ENCODE measurements at places on chromosomes 16 and 17.

DNA sequence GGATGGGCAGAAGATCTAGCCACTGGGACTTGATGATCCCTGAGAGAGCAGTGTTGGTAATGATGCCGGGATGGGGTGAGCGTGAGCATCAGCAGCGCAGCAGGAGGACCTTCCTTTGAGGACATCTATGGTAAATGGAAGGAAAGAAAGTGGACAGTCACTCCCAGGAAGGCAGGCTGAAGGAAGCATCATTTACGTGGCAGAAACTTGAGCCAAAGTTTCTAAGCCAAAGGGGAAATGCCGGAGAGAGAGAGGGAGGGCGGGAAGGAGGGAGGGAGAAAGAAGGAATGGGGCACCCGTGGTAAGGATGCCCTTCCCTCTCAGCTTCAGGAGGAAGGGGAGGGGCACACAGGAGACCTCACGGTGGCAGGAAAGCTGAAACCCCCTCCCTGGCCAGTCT is 86.3 kb upstream of the CACNG5 start:
- no peak for DNase-seq

DNA sequence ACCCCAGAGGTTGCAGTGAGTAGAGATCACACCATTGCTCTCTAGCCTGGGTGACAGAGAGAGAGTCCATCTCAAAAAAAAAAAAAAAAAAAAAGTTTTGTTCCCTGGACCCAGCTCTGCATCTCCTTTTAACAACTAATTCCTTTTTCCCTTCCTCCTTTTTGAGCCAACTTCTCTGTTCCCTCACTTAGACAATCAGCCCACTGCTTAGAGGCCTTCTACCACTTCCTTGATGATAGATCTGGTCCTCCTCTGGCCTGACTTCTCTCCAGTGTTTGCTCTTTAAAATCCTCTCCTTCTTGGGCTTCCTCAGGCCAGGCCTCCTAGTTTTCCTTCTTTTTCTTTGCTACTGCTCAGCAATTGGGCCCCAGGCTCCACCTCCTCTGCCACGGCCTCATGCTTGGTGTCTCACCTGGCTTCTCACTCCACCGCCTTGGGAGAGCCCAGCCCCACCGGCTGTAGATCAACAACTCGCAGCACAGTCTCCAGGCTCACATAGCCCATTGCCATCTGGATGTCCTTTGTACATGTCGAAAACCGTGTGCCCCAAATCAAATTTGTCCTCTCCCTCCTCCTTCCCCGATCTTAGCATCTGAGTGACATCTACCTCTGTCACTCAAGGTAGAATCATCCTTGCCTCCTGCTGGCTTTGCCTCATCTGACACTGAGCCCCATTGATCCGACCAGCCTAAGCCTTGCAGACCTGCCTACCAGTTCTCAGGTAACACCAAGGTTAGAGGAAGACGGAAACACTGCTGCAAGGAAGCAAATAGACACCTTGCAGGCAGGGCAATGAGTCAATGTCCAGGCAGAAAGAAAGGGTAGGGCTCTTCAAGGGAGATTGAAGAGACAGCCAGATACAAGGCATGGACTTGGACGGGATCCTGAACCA is 17.4 kb downstream of the ARHGAP27 start:
- no peak for DNase-seq

DNA sequence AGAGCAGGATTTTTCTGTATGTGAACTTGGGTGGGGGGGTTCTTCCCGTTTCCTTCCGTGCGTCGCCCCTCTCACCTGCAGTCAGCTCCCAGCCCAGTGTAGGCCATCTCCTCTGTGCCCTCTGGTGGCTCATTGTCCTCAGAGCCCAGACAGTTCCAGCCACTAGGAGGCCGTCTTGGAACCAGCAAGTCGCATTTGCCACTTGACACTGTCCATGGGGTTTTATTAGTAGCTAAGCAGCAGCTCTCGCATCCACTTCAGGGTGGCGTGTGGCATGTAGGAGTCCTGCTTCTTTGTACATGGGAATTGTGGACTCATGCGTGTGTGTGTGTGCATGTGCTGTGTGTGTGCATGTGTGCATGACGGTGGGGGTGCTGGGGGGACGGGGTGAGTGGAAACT is 74.0 kb downstream of the SEC14L1 start:
- DNase-seq = peak; percentile 27

DNA sequence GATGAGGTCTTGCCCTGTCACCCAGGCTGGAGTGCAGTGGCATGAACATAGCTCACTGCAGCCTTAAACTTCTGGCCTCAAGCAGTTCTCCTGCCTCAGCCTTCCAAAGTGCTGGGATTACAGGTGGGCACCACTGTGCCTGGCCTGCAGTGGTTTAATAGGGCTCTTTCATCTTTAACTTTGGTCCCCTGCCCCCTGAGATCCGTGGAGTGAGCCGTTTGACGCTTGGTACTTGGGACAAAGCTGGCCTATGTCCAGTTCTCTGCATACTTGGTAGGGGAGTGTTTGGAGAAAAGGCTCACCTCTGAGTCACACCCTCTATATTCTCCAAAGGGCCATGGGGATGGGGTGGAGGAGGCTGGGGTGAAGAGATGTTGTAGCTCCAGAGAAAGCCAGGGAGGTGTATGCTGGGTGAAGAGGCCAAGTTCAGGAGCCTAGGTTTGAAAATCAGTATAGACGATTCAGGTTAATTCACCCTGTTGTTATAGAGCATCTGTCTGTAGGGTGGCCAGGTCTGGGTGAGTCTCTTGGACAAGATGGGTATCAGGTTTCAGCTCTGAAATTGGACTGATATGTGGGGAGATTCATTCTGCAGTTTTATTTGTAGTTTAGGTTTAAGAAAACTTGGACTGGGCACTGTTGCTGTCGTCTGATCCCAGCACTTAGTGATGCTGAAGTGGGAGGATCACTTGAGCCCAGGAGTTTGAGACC is 17.6 kb downstream of the ABCC1 start:
- DNase-seq = no peak

DNA sequence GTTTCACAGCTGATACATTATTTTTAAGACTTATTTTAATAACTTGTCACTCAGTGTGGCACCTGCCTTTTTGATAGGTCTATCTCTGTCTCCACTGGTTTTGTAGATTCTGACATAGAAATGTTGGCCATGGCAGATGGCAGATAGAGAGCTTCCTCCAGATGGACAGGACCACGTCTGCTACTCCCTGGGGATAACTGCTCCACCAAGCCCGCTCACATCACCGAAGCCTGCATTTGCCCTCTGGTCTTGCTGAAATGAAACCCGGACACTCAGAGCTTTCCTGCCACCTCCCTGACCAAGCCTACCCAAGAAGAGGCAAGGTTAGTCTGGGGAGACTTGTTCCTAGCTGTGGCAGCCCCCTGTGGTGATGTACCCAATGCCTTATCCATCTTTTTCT is 16.4 kb upstream of the HAP1 start:
- DNase-seq = no peak

DNA sequence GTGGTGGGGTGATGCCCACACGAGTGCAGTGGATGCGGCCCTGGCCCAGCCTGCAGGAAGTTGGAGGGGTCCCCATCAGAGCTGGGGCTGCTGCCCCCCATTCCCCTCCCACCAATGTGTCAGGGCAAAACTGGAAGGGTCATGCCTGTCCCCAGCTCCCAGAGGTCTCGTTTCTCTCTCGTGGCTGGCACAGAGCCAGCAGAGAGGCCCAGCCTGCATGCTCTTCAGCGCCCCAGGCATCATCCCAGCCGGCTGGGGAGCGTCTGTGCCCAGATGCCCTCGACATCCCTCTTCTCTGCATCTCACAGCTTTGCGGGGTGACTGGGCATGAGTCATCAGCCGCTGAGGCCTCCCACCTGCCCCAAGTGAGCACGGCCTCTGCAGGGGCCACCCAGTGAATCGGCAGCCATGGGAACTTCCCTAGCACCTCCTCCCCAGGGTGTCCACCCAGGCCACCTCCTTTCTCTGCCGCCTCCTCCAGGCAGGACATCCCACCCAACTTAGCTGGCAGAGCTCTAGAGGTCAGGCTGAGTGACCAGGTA is 9.8 kb upstream of the CSNK1D start:
- DNase-seq = no peak

GRCh38 chr17:40557531-40558299 is 7.6 kb downstream of the CCR7 start:
- DNase-seq = no peak

- DNase-seq = peak; percentile 35
Measured at GRCh38 chr17:6701719-6702118, 11.4 kb downstream of the SLC13A5 start.

- no peak for DNase-seq
Measured at GRCh38 chr17:56009795-56010651, 143.3 kb upstream of the ANKFN1 start.

DNA sequence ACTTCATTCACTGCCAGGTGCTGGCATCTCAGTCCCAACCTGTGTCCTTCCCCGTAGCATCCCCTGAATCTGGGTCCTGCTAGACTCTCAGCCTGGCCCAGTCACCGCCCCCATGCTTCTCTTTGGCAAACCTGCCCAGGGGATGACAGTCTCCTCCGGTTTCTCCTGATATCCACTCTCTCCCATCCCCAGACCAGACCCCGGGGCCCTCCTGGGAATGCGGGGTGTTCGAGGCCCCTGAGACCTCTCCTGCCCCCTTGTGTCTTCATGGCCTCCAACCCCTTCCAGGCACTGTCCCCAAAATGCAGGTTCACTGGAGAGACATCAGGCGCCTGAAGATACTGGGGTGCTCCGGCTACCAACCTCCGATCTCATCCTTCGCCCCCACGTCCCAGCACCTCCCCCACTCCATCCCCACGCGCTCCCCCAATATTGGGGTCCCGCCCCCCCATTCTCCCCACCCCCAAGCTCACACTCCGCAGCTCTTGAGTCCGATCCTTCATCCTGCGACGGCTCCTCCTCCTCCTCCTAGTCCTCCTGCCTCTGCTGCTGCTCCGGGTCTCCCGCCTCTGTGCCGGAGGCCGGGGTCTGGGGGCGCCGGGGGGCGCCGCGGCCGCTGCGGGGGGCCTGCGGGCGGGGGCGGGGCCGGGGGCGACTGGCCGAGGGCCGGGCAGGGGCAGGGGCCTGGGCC is 399 bp downstream of the STX1B start:
- DNase-seq = no peak

DNA sequence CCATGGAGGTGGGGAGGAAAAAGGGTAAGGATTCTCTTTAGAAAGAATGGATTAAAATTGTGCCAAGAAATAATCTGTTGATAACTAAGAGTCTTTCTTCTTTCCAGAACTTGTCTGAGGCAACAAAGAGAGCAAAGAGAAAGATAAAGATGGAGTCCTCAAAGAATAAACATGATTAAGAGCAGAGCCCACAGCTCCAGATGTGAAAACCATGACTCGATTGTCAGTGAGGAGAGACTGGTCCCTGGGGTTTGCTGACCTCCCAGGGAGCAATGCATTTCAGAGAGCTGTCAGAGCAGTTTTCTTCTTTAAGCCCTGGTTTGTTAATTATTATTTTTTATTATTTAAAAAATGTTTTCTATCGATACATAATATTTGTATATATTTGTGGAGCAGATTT is 74.6 kb downstream of the TMEM100 start:
- no peak for DNase-seq

DNA sequence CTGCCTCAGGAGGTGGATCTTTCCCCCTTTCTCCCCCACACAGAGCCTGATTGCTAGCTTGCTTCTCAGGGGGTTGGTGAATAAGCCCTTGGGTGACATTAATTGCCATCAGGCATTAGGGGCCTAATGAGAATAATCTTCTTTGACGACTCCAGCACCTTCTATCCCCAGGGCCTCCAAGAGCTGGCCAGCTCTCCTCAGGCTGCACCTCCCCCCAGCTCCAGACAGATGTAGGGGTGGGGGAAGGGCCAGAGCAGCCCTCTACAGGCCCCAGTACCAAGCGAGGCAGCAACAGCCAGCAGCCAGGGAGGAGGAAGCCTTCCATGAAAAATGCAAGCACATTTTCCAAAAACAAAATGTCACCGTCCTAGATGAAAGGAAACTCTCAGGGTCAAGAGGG is 1.4 kb upstream of the TMEM132E start:
- peak; percentile 82 for DNase-seq

- DNase-seq = no peak
Measured at GRCh38 chr17:80189611-80190010, 19.8 kb downstream of the CARD14 start.

- no peak for DNase-seq
Measured at GRCh38 chr17:35799942-35800341, 4.5 kb upstream of the MMP28 start.

DNA sequence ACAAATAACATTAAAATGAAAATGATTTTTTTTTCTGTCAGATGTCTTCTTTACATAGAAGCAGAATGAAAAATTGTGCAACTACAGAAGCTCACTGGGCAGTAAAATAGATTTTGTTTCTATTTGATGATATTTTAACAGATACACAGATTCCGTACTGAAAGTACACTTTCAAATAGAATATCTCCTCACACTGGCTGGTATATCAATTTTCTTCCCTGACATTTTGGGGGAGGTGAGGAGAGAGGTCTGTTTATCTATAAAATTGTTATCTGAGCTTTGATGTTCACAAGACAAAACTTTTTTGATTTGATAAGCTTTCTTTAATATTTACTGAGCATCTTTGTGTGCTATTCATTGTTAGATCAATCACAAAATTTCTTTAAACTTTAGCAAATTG is 124.3 kb upstream of the NACA2 start:
- DNase-seq = no peak

All from retina (tissue), 1 donor.